CD8-positive, alpha-beta T cell (primary cell): ENCODE measurements at places on chromosomes 5 and 9. TPM values are rescaled to one million over a fixed set of nuclear protein-coding genes. Genes with fewer than 3 reads are reported as not detected.

GLRA1 gene
- not detected for total RNA-seq

GRCh38 chr5:181261320-181262049, 542 bp upstream of the TRIM52 start:
- peak; percentile 85 for DNase-seq

DNA sequence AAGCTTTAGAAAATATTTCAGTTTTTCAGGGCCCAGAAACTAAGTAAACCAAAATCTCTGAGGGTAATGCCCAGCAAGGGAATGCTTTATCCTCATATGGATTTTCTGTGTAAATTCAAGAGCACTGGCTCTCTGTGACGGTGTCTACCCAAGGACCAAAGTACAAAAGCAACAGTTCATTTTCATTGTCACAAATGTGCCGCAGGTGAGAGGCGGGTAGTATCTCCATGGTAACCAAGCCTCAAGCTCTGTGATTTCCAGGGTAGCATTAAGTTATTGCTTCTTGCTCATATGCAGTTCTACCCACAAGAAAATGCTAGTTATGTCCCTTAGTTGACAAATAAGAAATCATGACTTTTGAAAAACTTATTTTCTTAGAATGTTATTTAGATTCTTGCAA, 164.3 kb downstream of the MTRR start:
- DNase-seq, result no peak

GRCh38 chr5:110329955-110330525, 396.4 kb downstream of the TMEM232 start:
- no peak for DNase-seq

GRCh38 chr9:112867275-112867991, 23.2 kb downstream of the SLC46A2 start:
- DNase-seq, result peak; percentile 18

DNA sequence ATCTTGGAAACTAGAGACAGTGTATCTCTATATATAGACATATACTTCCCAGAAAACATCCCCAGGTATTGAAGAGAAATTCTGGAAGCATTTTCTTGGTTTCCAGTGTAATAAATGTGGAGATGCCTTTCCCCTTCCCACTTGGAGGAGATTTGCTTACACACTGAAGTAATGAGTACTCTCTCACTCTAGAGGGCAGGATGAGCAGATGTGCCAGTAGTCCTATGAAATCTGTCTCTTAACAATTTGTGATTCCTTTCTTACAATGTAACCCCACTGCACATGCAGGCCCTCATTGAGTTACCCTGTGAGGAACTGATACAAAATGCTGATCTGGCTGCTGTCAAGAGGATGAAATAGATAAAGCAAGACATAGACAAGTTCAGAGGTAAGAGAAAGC, 567.2 kb downstream of the SLCO4C1 start:
- DNase-seq, result no peak

DNA sequence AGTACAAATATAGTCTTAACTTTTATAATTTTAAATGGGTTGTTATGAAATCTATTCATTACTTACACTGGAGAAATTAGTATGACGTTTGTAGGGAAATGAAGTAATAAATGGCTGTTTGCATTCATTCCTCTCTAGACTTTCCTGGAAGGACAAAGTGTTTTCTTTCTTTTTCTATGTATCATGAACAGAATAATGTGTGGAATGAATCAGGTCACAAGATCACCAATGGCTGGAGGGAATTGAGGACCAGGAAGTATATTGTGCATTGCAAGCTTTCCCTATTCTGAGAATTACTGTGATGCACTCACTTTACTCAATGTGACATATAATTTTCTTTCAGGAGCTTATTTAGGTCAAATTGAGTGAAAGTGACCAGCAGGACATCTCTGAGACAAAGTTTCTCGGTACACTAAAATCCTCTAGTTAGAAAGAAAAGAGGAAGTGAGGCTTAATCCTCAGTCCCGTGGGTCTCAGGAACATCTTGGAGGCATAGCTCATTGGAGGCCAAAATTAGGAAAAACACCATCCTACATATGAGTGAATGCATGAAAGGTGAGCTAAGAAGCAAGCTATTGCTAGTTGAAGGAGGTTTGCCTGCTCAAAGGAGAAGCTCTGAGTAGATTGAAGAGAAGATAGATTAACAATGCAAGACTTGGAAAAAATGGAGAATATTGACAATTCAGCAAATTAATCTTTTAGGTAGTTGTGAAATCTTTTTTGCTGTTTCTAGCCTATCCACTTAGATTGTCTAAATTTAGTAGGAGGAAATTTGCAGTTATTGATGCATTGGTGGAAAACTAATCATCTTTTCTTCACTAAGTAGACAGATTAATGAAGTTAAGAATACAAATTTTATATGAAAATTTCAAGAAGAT, 28.0 kb downstream of the ERAP2 start:
- DNase-seq, result no peak

DNA sequence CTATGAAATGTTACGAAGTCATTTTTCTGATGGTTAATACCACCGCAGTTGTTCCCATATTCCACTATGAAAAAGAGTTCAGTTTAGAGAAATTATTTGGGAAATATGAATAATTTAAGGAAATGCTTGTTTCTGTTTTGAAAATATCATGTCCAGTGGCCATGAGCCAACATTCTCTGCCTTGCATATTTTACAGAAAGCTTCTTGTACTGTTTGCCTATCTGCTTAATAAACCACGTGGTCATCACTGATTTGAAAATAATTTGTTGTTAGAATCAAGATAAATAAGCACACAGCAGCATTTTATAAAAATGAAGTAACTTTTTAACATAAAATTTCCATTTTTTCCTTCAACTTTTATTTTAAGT, 381.5 kb upstream of the CDH18 start:
- DNase-seq, result no peak

- DNase-seq, result no peak
Observed at GRCh38 chr5:72268753-72269410, 51.2 kb downstream of the MRPS27 start.

SLC1A1 gene
- total RNA-seq, result not detected

NMUR2 gene
- total RNA-seq, result not detected

- no peak for DNase-seq
Observed at GRCh38 chr5:118076490-118076889, 911.9 kb downstream of the DTWD2 start.

SPATA6L gene
- total RNA-seq, result 3.3 TPM

- DNase-seq, result no peak
Observed at GRCh38 chr9:116566677-116567488, 120.2 kb upstream of the TRIM32 start.

DNA sequence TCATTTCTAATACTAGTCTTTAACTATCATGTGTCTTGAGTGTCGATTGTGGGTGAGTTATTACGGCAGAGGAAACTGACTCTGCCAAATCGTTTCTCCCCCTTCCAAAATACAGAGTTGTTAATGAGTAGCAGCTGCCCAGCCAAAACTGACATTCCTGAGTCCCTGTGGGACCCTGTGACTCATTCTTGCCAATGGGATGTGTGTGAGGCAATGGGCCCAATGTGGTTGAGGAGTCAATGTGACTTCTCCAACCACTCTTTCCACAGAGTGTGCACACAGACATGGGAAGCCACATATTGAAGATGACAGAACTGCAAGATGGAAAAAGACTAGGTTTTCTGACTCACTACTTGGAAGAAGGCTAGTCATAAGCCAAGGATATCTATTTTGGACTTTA, 434.7 kb downstream of the DTWD2 start:
- DNase-seq, result no peak

DNA sequence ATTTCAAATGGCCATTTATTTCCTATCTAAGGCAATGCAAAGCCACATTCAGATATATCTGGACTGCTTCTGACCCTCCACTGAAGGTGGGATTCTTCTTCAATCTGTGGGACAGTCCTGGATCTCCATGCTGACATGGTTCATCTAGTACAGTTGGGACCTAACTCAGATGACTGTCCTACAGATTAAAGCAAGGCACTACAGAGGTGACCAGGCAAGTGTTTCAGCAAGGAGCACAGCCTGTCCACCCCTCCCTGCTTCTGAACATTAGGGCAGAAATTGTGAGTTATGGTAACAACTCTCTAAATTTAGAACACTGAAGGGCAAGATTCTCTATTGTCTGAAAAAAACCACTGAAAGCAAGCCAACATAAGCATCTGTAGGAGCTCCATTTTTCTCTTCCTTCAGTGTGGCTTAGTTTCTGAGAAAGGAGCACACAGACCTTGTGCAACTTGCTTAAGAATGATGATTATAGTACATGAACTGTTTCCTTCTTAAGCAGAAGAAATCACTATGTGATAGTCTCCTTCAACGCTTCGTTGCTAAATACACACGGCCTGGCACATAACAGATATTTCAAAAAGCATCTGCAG, 62.9 kb upstream of the BARX1 start:
- no peak for DNase-seq

DNA sequence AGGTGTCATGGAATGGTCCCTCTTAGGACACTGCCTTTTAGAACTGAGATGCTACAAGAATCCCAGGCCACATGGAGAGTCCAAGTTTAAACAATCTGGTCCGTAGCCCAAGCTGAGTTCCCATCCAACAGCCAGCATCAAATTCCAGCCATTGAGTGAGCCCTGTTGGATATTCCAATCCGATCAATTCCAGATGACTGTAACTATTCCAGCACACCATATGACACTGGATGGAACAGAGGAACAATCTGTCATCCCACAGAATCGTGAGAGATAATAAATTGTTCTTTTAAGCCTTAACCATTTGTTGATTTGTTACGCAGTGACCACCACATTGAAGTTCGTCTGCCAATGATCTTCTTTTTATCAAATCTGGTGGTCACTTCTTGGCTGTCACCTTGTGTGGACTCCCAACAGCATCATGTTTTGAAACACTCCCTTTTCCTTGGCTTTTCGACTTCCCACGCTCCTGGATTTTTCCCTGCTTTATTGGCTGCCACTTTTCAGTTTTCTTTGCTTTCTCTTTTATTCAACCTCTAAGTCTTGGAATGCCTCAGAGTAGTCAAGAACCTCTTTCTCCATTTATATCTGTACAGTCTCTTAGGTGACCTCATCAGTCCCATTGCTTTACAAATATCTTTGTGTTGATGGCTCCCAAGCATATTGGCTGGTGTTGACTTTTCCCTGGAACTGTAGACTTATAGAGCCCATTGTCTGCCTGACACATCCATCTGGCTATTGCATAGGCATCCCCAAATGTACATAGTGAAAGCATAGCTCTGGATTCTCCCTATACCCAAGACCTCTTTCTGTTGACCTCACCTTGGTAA, 46.1 kb downstream of the TNFSF15 start:
- no peak for DNase-seq

LHX3 gene
- 0.14 TPM for total RNA-seq

DNA sequence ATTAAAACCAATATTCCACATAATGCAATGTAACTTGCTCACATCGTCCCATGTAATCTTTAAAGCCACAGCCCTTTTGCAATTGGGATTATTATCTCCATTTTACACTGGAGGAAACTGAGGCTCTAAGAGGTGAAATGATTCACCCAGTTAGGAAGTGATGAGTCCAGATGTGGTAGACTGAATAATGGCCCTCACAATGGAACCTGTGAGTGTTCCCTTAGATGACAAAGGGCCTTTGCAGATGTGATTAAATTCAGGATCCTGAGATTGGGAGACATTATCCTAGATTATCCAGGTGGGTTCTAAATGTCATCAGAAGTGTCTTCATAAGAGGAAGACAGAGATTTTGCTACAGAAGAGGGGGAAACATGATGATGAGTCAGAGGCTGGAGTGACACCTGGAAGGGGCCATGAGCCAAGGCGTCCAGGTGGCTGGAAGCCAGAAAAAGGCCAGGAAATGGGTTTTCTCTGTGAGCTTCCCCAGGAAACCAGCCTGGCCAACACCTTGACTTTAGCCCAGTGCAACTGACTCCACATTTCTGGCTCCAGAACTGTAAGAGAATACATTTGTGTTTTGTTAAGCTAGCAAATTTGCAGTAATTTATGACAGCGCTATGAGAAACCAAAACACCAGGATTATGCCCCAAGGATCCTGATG, 139.1 kb downstream of the KCNIP1 start:
- no peak for DNase-seq

DNA sequence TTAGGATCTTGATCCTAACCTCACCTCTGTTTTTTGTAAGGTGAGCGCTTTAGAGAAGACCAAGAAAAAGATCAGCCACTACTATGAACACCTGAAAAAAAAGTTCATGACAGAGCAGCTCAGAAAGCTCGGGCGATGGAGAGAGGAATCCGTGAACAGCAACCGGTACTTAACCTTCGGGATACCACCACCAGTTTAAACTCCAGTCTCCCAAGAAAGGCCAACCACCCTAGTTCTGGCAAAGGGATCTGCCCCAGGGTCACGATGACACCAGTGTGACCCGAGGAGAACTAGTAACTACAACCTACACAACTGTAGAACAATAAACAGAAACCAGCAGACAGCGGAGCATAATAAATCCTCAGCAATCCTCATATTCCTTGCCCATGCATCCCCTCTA, 8.5 kb downstream of the C5orf52 start:
- DNase-seq, result no peak

GRCh38 chr9:84310883-84311282, 29.7 kb downstream of the SLC28A3 start:
- DNase-seq, result no peak

- no peak for DNase-seq
Observed at GRCh38 chr5:1366514-1366913, 21.6 kb upstream of the CLPTM1L start.

LEAP2 gene
- 0.14 TPM for total RNA-seq

SUB1 gene
- total RNA-seq, result 361 TPM

DNA sequence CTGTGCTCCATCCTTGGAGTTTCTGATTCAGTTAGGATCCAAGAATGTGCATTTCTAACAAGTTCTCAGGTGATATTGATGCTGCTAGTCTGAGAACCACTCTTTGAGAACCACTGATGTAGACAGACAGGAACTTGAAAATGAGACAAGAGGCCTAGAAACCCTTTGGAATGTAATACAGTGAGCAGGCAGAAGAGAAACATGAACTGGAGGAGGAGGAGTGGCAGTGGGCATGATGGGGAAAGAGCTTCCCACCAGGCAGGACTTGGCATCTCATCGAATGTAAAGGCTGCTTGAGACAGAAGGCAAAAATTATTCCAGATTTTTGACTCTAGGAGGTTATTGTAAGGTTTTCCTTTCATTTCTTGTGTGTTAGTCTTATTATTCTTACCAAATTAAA, 295.8 kb upstream of the SGCD start:
- no peak for DNase-seq

DNA sequence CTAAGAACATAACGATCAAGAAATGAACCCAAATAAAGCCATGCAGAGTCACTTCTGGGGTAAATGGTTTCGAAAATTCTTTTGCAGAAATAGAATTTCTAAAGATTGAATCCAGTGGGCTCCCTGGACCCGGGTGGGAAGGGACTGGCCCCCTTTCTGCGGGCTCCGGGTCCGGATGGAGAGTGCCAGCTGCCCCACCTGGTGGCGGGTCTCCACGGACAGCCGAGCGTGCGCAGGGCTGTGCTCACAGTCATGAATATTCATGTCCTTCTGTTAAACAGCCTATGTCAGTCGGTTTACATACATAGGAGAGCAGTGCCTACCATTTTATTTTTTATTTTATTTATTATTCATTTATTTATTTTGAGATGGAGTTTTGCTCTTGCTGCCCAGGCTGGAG, 4.7 kb upstream of the PPP1R26 start:
- no peak for DNase-seq
